ENCODE measurements at places on chromosomes 16 and 17. TPM values are rescaled to one million over a fixed set of nuclear protein-coding genes. Genes with fewer than 3 reads are reported as not detected.
A peak's percentile ranks its signal among the peaks of the same experiment; 100 is the strongest.

DNA sequence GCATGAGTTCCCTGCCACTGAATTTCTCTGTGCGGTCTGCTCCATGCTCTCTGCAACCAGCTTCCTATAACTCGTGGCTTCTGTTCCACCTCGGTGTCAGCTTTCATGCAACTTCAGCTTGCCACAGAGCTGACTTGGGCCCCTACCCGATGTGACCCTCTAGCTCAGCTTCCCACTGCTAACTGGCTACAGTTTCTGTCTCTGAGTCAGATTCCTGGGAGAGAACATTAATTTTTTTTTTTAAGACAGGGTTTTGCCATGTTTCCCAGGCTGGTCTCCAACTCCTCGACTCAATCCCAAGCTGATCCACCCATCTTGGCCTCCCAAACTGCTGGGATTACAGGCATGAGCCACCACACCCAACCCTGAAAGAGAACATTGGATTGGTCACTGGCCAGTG lies 35.5 kb upstream of the PSMD7 start:
- H3K27ac ChIP-seq = no peak overlapping the region
- DNase-seq = no peak
- H3K27me3 ChIP-seq = no peaks in the 10 kb centered on the region
- H3K4me1 ChIP-seq = no peaks in the 10 kb centered on the region

- no peak overlapping the region for H3K27ac ChIP-seq
- H3K36me3 ChIP-seq = no peaks in the 10 kb centered on the region
- no peak overlapping the region for H3K4me3 ChIP-seq
- no peaks in the 10 kb centered on the region for H3K4me1 ChIP-seq
- H3K27me3 ChIP-seq = no peaks in the 10 kb centered on the region
Measured at GRCh38 chr17:74011966-74012365, 191.5 kb upstream of the RPL38 start.

DNA sequence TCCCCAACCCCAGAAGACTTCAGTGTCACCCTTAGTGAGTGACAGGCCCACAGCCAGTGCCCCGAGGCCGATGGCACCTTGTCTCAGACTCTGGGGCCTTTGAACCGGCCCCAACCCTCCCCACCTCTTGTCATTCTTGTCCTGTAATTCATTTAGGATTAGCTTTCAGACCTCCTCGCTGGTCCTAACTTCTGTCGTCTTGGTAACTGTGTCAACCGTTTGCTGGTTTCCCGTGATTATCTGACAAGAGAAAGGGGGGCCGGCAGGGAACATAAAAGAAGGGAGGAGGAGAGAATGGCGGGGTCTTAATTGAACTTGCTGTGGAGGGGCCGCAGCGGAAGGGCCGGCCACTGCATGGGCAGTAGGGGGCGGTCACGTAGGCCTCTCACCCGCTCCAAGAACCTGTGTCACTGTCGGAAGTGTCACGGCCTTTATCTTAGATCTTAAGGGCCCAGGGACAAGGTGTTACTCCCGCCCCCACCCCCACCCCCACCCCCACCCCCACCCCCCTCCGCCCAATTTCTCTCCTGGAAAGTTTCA lies 46.5 kb upstream of the GSE1 start:
- no peaks in the 10 kb centered on the region for H3K27me3 ChIP-seq
- H3K4me3 ChIP-seq = no peak overlapping the region
- peaks cover 17% of the 10 kb centered on the region for H3K4me1 ChIP-seq
- H3K27ac ChIP-seq = no peak overlapping the region

DNA sequence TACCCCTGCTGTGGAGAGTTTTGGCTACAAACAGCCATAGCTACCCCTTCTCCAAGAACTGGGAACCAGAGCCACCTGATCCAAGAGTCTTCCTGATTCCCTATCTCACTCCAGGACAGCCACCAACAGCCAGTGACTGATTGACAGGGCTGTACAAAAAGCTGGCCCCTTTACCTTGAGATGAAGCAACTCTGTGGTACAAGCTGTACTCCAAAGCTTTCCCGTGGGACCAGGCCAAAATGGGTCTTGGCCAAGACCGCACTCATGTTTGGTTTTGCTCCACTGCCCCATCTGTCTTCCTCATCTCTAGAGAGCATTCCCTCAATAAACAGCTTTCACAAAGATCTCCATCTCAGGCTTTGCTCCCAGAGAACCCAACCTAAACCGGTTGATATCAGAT lies 43.6 kb downstream of the RNF157 start:
- no peaks in the 10 kb centered on the region for H3K27me3 ChIP-seq
- H3K4me1 ChIP-seq = no peaks in the 10 kb centered on the region
- H3K4me3 ChIP-seq = no peak overlapping the region
- no peaks in the 10 kb centered on the region for H3K36me3 ChIP-seq

DNA sequence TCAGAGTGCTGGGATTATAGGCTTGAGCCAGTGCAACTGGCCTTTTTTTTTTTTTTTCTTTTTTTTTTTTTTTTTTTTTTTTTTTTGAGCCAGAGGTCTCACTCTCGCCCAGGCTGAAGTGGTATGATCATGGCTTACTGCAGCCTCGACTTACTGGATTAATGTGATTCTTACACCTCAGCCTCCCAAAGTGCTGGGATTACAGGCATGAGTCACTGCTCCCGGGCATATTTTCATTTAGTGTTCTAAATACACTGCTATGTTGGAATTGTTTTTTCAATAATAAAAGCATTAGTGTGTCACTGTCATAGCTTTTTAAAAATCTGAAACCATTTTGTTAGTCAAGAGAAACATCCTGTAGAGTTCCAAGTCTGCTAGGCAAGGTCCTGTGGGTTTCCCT lies 40.3 kb downstream of the NDE1 start:
- H3K36me3 ChIP-seq = peaks cover 9% of the 10 kb centered on the region
- DNase-seq = no peak
- no peak overlapping the region for H3K4me3 ChIP-seq
- H3K4me1 ChIP-seq = no peaks in the 10 kb centered on the region
- H3K27ac ChIP-seq = no peak overlapping the region

- peak overlapping the region; percentile 97 for H3K27ac ChIP-seq
- H3K4me3 ChIP-seq = no peak overlapping the region
- no peaks in the 10 kb centered on the region for H3K27me3 ChIP-seq
- peaks cover 85% of the 10 kb centered on the region for H3K4me1 ChIP-seq
Measured at GRCh38 chr17:40538936-40539705, 26.2 kb downstream of the CCR7 start.

GRCh38 chr17:79131701-79132100 lies 57.1 kb downstream of the ENGASE start:
- no peak for DNase-seq
- peaks cover 86% of the 10 kb centered on the region for H3K27me3 ChIP-seq

DNA sequence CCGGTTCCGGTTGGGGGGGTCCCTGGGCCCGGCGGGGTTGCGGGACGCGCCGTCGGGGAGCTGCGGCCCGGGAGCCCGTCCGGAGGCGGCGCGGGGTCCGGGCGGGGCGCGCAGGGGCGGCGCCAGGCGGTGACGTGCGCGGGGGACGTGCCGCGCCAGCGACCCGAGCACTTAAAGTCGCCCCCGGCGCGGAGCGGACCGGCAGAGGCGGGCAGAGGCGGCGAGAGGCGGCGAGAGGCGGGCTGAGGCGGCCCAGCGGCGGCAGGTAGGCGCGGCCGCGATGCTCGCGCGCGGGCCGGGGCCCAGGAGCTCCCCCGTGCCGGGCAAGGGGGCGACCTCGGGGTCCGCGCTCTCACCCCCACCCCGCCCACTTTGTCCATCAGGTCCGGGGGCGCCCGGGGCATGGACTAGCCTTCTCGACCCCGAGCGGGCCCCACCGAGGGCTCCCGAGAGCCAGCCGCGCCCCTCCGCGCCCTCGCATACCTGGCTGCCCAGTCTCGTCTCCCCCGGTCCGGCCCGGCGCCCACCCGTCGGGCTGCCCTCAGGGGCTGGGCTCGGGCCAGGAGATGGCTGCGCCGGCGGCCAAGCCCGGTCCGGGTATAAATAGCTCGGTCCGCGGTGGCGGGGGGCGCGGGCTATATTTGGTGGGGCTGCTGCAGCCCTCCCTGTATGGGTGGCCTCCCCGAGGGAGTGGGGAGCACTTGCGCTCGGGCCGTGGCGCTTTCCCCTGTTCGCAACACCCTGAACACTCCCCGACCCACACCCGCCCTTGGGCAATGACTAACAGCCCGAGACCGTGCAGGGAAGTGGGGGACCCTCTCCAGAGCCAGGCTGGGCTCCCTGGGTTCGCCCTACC lies at the start of gene SLC16A3:
Gene SLC16A3, plus strand, starts transcription at position 201 of the 856 bp plus-strand sequence. CDS start 6,967 bp downstream, outside the sequence.
- H3K36me3 ChIP-seq = peaks cover 8% of the 10 kb centered on the region
- no peaks in the 10 kb centered on the region for H3K27me3 ChIP-seq
- H3K27ac ChIP-seq = peak within 1 kb of the TSS; percentile 89
- peaks cover 77% of the 10 kb centered on the region for H3K4me1 ChIP-seq
- DNase-seq = no peak

GRCh38 chr17:5234645-5235576 lies at the start of gene SCIMP:
TSS of gene SCIMP (minus strand) at chr17:5234860. CDS start at chr17:5234755, 105 bp downstream.
- DNase-seq = peak; percentile 27
- peak within 1 kb of the TSS; percentile 45 for H3K4me3 ChIP-seq
- H3K36me3 ChIP-seq = no peaks in the 10 kb centered on the region
- H3K4me1 ChIP-seq = no peaks in the 10 kb centered on the region
- no peak within 1 kb of the TSS for H3K27ac ChIP-seq

DNA sequence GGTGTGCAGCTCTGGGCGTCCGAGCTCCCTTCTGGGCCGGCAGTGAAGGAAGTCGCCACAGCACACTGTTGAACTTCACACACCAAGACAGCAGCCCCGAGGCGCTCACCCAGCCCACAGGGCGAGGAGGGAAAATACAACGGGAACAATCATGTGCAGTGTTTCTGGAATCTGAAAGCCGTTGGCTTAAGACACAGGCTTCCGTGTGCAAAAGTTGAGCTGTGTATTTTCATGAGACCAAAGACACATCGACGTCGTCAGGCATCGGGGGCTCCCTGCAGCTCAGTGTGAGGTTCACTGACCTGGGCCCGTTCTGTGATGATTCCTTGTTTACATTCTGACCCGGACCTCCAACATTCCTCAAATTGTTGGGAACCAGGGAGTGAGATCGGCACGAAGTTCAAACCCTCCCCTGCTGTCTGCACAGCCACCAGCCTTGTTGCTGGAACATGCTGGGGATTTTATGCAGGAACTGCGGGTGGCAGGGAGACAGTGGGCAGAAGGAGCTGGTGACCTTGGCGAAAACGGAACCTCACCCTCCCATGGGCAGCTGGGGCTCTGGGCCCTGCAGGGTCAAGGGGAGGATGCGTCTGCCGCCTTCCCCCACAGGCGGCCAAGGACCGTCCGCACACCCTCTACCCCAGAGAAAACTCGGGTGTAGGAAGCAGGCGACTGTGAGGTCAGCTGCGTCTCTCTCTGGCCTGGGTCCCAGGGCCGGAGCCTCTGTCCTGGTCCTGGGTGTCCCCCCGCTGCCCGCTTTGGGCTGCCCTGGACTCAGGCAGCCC lies 72.2 kb downstream of the METRNL start:
- DNase-seq = no peak
- no peak overlapping the region for H3K27ac ChIP-seq
- no peak overlapping the region for H3K4me3 ChIP-seq
- no peaks in the 10 kb centered on the region for H3K36me3 ChIP-seq

- H3K4me3 ChIP-seq = no peak overlapping the region
- H3K27ac ChIP-seq = no peak overlapping the region
- DNase-seq = no peak
- H3K27me3 ChIP-seq = no peaks in the 10 kb centered on the region
Measured at GRCh38 chr17:50036455-50037261, 19.3 kb upstream of the ITGA3 start.

- peaks cover 37% of the 10 kb centered on the region for H3K27me3 ChIP-seq
- H3K27ac ChIP-seq = no peak overlapping the region
- DNase-seq = no peak
- no peak overlapping the region for H3K4me3 ChIP-seq
- no peaks in the 10 kb centered on the region for H3K36me3 ChIP-seq
Measured at GRCh38 chr16:71407731-71408130, 34.1 kb downstream of the TLE7 start.

GRCh38 chr16:26139884-26140283 lies 448.1 kb downstream of the HS3ST4 start:
- H3K36me3 ChIP-seq = no peaks in the 10 kb centered on the region
- H3K4me1 ChIP-seq = no peaks in the 10 kb centered on the region
- no peak overlapping the region for H3K27ac ChIP-seq

DNA sequence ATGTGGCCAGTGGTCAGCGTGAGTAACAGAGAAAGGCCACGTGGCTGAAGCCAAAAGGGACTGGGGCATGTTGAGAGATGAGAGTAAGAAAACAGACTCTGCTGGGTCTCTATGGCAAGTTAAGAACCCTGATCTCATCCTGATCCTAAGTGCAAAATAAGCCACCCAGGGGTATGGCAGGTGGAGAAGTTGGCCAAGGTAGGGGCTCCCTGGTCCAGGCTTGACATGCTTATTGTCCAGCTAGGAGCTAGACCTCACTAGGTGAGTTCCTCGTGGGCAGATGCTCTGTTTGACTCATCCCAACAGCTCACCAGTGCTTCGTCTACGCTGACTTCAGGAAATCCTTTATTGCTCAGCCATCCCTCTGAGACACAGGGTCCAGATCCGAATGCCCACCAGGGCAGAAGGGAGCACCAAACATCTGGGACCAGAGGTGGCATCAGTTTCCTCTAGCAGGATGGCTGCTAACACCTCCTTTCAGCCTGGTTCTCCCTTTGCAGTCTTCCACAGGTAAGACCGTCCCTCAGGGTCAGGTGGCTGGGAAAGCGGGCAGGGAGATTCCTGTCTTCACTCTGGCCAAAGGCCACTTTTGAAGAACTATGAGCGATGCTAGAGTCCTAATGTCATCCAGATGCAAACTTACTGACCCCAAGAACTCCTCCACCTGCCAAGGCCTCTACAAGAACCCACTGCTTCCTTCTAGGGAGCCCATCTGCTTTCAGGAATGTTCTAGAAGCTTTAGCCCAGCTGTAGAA lies 99.5 kb downstream of the CDYL2 start:
- no peaks in the 10 kb centered on the region for H3K4me1 ChIP-seq
- no peak for DNase-seq
- H3K27me3 ChIP-seq = no peaks in the 10 kb centered on the region
- H3K4me3 ChIP-seq = no peak overlapping the region
- no peaks in the 10 kb centered on the region for H3K36me3 ChIP-seq

GRCh38 chr17:43645450-43645764 lies 16.3 kb downstream of the MEOX1 start:
- peak overlapping the region; percentile 93 for H3K27ac ChIP-seq
- no peaks in the 10 kb centered on the region for H3K36me3 ChIP-seq
- no peak for DNase-seq
- peaks cover 72% of the 10 kb centered on the region for H3K4me1 ChIP-seq
- H3K27me3 ChIP-seq = no peaks in the 10 kb centered on the region

GRCh38 chr16:10390867-10391266 lies 5.0 kb downstream of the ATF7IP2 start:
- H3K4me1 ChIP-seq = peaks cover 8% of the 10 kb centered on the region
- no peaks in the 10 kb centered on the region for H3K27me3 ChIP-seq
- H3K4me3 ChIP-seq = no peak overlapping the region
- no peaks in the 10 kb centered on the region for H3K36me3 ChIP-seq
- no peak for DNase-seq

- no peak overlapping the region for H3K4me3 ChIP-seq
- H3K36me3 ChIP-seq = no peaks in the 10 kb centered on the region
- peaks cover 54% of the 10 kb centered on the region for H3K4me1 ChIP-seq
- no peaks in the 10 kb centered on the region for H3K27me3 ChIP-seq
Measured at GRCh38 chr17:29155227-29155965, 24.8 kb downstream of the MYO18A start.

- DNase-seq = no peak
- H3K27ac ChIP-seq = no peak overlapping the region
- peak overlapping the region; percentile 54 for H3K4me3 ChIP-seq
- H3K36me3 ChIP-seq = no peaks in the 10 kb centered on the region
- peaks cover 14% of the 10 kb centered on the region for H3K4me1 ChIP-seq
Measured at GRCh38 chr17:43984521-43984920, 19.9 kb upstream of the NAGS start.

GRCh38 chr16:80526418-80527061 lies 14.3 kb upstream of the DYNLRB2 start:
- H3K4me1 ChIP-seq = no peaks in the 10 kb centered on the region
- no peak overlapping the region for H3K4me3 ChIP-seq
- peaks cover 15% of the 10 kb centered on the region for H3K27me3 ChIP-seq

- no peaks in the 10 kb centered on the region for H3K36me3 ChIP-seq
- H3K4me1 ChIP-seq = no peaks in the 10 kb centered on the region
- H3K4me3 ChIP-seq = no peak overlapping the region
Measured at GRCh38 chr17:69959283-69959682, 115.7 kb upstream of the KCNJ16 start.

SDR42E2 gene
- not detected for total RNA-seq

NKD1 gene
- 0.34 TPM for total RNA-seq

PDILT gene
- not detected for total RNA-seq

LGALS9B gene
- total RNA-seq = not detected

Data from heart right ventricle (tissue), 16 donors.